Left ventricle myocardium inferior (tissue), 1 donor: ENCODE measurements at places on chromosomes 1 and 21.
A peak's percentile ranks its signal among the peaks of the same experiment; 100 is the strongest.

- DNase-seq: no peak
Observed at GRCh38 chr1:1393014-1393413, 6.1 kb downstream of the CCNL2 start.

DNA sequence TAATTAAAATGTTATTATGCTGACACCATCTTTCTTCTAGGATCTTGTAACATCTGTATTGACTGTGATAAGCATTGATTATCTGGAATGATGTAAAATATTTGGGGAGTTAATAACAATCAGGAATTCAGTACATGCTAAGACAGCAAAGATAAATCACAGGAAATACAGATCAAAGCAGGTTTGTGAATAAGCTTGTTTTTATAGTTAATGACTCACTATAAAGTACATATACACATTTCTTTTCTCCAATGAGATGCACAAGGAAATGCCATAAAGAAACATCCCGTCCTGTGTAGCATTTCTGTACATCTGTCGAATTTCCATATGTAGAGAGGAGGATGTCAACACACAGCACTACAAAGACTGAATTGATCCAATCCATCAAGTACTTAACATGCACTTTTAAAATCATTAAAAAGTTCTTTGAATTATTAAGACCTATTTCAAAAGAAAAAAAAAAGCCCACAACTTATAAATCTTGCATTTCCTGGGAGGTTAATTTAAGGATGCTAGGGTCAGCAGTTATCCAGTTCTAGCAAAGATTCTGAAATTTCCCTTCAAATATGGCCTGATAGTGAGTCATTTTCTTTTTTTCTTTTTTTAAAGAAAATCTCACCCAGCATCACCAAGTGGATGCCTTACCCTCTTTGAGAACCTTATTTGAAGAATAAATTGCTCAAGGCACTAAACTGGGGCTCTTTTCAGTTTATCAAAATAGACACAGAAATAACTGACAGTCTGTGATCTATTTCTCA, 243.2 kb upstream of the NR5A2 start:
- no peak for DNase-seq

DNA sequence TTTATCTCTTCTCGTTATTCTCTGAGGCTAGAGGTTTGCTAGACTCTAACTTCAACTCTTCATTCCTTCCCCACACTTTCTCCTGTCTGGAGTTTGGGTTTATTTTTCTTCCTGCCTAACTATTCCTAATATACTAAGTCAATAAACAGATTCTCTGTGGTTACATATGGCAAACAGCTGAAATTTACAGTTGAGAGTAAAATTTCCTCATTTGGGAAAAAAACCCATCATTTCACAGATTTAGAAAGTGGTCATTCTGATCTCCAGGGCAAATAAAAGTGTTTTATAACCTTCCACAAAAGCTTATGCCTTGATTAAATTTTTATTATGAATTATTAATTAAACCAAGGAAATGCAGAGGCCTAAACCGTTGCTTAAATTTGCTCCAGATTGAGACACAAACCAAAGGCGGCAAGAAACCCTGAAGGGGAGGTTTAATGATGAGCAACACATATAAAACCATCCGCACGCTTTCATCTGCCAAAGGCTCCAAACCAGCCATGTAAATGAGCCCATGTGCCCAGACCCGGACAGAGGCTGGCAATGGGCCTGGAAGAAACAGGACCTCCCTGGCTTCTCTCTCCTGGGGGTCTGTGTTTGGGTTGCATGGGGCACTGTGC, 201.7 kb upstream of the LMO4 start:
- no peak for DNase-seq

DNA sequence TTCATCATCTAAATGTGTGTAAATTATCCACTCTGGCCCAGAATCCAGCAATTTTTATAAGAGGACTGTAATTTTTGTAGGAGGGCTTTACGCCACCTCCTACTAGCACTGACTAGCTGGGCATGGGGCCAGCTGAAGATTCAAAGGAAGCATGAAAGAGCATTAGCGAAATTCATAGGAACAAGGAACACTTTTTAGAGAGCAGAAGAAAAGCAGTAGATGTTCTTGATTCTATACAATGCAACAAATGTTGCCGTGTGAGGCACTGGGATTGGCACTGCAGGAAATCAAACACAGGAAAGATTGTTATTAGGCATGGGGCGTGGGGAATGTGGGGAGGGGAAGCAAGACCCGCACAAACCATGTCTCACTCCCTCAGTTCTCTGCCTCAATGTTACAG, 58.4 kb upstream of the PARP1 start:
- no peak for DNase-seq

DNA sequence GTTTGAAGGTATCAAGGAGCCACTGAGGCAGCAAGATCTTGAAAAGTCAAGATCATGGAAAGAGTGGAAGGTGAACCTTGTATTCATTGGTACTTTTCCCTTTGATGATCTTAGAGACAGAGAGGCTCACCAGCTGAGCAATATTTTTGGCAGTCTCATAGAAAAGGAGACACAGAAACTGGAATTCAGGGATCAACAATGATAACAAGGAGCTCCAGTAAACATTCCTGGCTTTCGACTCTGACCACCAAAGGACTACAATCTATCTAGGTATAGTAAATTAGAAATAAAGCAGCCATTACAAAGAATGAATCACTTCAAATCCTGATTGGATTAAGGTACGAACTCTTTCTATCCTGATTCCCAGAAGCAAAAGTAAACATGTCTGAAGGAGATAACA, 615.4 kb downstream of the KIF26B start:
- no peak for DNase-seq

GRCh38 chr1:203059485-203059884, 26.3 kb downstream of the MYOG start:
- no peak for DNase-seq

- no peak for DNase-seq
Observed at GRCh38 chr1:11887666-11888007, 28.9 kb upstream of the NPPB start.

GRCh38 chr1:91529856-91530255, 29.2 kb downstream of the CDC7 start:
- DNase-seq: no peak

- DNase-seq: no peak
Observed at GRCh38 chr1:230843503-230844309, 24.6 kb downstream of the C1orf198 start.

DNA sequence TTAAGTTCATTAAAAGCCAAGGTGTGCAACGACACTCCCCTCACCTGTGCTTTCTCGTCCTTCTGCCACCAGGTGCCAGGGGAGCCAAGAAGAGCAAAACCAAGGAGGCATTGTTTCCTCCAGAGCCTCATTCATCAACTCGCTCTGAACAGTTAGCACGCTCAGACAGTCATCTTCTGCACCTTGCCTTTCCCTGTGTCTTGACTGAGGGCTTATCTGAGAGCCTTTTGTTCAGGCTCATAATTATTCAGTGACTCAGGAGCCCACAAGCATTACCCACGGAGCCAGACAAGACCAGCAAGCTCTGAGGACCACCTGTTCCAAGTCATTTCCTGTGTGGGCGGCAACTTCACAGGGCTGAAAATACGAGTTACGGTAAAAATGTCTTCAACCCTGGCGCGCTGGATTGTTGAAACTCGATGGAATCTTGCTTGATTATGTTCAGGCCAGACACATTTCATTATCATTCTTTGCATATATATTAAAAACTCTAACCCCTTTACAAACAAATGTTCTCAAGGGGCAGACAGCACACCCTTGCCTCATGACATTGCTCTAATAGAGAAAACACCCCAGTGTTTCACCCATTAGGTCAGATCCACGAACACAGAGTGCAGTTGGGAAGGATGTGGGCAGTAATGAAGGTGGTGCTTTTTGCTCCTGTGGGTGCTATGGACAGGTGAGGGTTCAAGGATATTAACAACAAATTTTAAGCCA, 89.7 kb upstream of the RUNX1 start:
- DNase-seq: no peak

GRCh38 chr1:153670257-153670858, 435 bp downstream of the ILF2 start:
- DNase-seq: no peak

DNA sequence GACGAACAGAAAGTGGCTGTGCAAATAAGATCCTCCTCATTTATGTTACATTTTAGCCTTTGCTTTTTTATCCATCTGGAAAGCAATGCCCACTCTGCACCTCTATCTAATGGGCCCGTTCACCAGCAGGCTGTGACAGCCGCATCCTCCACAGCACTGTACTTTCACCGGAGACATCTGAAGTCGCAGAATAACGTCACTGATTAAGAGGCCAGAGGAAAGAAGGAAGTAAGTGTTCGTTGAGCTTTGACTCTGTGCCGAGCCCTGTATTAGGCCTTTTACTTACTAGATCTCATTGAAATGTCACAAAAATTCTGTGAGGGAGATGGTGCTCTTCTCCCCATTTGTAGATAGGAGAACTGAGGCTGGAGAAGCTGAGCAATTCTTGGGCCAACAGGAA, 62.3 kb downstream of the KAZN start:
- DNase-seq: no peak

DNA sequence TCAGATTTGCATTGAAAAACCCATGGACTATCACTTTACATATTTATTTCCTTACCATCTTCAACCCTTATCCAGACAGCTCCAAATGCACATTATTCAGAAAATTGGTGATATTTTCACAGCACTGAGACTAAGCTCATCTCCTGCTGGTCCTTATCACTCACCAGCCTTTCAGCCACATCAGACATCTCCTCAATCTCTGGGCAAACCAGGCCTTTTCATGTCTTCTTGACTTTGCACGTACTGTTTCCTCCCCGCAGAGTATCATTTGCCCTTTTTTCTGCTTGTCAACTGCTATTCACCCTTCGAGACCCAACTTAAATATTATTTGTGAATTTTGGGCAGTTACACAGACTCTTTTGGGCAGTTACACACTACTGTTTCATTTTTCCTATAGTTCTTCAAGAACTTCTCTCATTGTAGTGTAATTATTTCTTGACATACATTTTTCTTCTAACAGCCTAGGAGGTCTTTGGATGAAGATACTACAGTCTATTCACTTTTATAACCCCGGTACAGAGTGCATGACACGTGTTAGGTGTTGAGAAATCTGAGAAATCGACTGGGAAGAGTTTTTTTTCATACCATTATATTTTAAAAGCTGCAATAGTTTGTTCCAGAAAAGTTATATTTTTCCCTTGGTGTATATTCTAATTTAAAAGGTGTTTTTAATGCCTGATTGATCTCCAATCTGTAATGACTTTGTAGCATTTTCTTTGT, 98.0 kb downstream of the FGGY start:
- DNase-seq: no peak

GRCh38 chr1:101742509-101742908, 254.2 kb downstream of the OLFM3 start:
- DNase-seq: no peak

- no peak for DNase-seq
Observed at GRCh38 chr1:91621907-91622306, 121.3 kb downstream of the CDC7 start.

GRCh38 chr21:36377391-36377842, 7.8 kb upstream of the CHAF1B start:
- no peak for DNase-seq

- no peak for DNase-seq
Observed at GRCh38 chr21:16305686-16306085, 575.9 kb downstream of the USP25 start.

DNA sequence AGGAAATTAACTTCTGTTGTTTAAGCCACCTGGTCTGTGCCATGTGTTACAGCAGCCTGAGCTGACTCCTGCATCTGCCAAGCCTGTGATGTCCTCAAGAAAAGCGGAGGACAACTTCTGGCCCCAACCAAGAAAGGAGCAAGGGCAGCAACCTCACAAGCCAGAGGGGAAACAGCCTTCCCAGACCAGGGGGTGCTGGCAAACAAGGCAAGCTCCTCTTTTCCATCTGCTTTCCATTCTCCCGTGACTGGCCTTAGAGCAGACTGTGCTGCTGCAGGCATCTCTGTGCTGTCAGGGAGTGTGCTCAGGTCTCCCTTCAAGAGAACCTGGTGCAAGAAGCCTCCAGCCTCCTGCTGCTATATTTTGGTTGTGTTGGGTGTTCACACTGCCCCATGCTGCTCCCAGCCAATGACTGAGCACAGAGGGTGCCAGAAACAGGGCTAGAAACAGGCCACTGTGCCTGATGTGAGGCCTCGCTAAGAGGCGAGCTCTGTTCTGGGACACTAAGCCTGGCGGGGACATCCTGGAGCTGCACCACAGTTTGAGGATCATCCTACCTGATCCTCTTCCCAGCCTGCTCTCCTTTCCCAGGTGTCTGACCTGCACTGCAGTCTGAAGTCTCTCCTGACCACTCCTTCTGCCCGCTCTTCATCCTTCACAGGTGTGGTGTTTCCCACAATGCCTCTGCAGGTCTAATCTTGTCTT, 27.5 kb upstream of the SLAMF9 start:
- no peak for DNase-seq

GRCh38 chr1:245677461-245678240, 522.9 kb downstream of the KIF26B start:
- no peak for DNase-seq

- DNase-seq: no peak
Observed at GRCh38 chr1:235018720-235019444, 109.8 kb downstream of the TOMM20 start.

- peak; percentile 13 for DNase-seq
Observed at GRCh38 chr1:147177611-147178380, 5.5 kb upstream of the PRKAB2 start.

- no peak for DNase-seq
Observed at GRCh38 chr1:221781102-221781755, 39.3 kb upstream of the DUSP10 start.

GRCh38 chr1:55839626-55840025, 624.5 kb upstream of the USP24 start:
- DNase-seq: no peak

DNA sequence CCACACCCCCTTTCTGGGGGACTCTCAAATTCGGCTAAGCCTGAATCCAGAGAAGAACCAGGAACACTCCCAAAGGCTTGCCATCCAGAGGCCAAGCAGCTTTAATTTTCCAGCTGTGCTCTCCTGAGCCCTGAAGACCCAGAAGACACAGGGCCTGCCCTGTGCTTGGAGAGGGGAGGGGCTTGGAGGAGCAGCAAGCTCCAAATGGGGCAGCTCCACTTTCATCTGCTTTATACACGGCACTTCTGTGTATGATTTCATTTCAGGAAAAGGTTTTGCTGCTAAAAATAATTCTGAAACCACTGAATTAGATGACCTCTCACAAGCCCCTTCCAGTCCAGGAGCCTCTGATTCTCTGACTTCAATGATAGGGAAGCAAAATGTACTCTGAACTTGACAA, 39.2 kb upstream of the CTTNBP2NL start:
- no peak for DNase-seq

GRCh38 chr1:220565670-220566069, 37.7 kb downstream of the MARK1 start:
- DNase-seq: no peak
